ENCODE measurements at places on chromosomes 13 and 19. TPM values are rescaled to one million over a fixed set of nuclear protein-coding genes. Genes with fewer than 3 reads are reported as not detected.

The CNN1 gene
- total RNA-seq, result 0.19 TPM

The FPR3 gene
- total RNA-seq, result not detected

The GRK1 gene
- total RNA-seq, result not detected

The KLF1 gene
- total RNA-seq, result not detected

The SOHLH2 gene
- 0.07 TPM for total RNA-seq

The GEMIN7 gene
- total RNA-seq, result 26.5 TPM

The BIVM gene
- total RNA-seq, result 8.0 TPM

The PGLYRP2 gene
- not detected for total RNA-seq

The TSEN34 gene
- 160 TPM for total RNA-seq

The CTXN1 gene
- total RNA-seq, result 7.8 TPM

The SHANK1 gene
- not detected for total RNA-seq

The CD37 gene
- total RNA-seq, result not detected

The ICAM5 gene
- total RNA-seq, result 3.6 TPM

The IGFL2 gene
- total RNA-seq, result 16.6 TPM

The CYP2A13 gene
- not detected for total RNA-seq

The FUZ gene
- 13.7 TPM for total RNA-seq

The IER2 gene
- 116 TPM for total RNA-seq

The SYNE4 gene
- total RNA-seq, result 2.9 TPM

The KLK4 gene
- total RNA-seq, result not detected
